ENCODE measurements at places on chromosomes 1 and 21. TPM values are rescaled to one million over a fixed set of nuclear protein-coding genes. Genes with fewer than 3 reads are reported as not detected.

The OR2L5 gene
- polyA plus RNA-seq: not detected

The ANGPTL1 gene
- 2.5 TPM for polyA plus RNA-seq

The ZMPSTE24 gene
- 6.9 TPM for polyA plus RNA-seq

The OR14I1 gene
- polyA plus RNA-seq: not detected

DNA sequence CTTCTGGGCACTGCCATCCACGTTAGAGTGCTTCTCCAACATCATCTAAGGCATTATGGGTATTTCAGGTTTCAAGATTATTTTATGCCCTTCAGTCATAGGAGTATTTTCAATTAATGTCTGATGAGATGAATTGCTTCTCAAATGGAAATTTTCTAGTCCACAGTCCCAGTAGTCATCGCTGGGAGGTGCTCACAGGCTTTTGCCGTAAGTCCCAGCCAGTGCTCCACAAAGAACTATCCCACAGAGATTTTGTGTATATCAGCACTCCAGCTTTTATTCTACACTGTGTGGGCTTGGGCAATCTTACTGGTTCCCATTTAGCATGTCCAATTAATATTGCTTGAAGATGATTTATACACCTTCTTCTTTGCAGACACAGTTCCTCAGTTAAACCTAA, 61.0 kb downstream of the SMYD2 start:
- DNase-seq: no peak

GRCh38 chr1:173616859-173617258, 14.0 kb upstream of the SLC9C2 start:
- no peak for DNase-seq

DNA sequence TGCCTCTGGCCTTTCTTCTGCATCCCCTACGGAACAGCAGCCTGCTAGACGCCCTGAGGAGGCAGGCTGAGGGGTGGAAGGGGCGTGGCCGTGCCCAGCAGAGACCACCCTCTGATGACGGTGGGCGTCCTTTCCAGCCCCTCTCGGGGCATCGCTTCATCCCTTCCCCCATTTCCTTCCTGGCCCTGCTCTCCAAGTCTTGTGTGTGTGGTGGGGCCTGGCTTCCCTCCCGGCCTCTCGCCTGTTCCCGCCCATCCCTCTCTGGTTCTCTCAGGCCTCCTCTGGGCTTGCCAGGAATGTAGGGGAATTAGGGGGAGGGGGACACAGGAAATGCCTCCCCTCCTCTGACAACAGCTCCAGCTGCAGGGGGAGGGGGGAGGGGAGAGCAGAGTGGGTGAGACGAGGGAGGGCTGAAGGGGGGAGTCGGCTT, 51.1 kb downstream of the SKI start:
- peak; percentile 42 for DNase-seq

DNA sequence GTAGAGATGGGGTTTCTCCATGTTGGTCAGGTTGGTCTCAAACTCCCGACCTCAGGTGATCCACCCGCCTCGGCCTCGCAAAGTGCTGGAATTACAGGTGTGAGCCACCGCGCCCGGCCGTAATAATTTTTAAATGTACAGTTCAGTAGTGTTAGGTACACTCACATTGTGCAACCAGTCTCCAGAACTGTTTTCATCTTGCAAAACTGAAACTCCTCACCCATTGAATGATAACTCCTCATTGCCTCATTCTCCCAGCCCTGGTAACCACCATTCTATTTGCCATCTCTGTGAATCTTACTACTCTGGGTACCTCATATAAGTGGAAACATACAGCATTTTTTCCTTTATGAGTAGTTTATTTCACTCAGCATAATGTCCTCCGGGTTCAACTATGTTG, 3.4 kb downstream of the NLRP3 start:
- DNase-seq: no peak

All from pancreas (tissue), 10 donors.